H1 (cell line): ENCODE measurements at places on chromosomes 4 and X. TPM values are rescaled to one million over a fixed set of nuclear protein-coding genes. Genes with fewer than 3 reads are reported as not detected.

DNA sequence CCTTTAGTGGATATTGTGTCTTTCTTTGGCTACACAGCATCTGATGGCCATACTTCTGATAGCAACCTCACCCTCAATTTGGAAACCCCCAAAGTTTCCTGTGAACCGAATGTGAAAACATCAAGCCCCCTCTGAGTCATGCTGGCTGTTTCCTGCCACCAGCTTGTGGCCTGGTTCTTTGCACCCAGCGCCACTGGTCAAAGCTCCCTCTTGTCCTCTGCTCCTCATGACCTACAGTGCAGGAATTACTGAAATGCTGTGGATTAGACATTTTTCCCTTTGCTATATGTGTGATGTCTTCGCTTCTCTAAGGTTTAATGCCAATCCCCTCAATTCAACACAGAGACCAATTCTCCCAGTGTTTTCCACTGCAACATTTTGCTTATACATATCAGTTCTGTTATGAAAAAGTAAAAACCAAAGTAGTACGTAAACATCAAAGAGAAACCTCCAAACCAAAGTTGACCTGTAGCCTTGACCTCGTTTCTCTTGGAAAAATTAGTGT, 224.0 kb upstream of the TENM3 start:
- no peak overlapping the region for H3K4me3 ChIP-seq
- H3K4me1 ChIP-seq, result no peaks in the 10 kb centered on the region
- DNase-seq, result no peak
- no peak overlapping the region for H3K27ac ChIP-seq
- no peaks in the 10 kb centered on the region for H3K27me3 ChIP-seq

DNA sequence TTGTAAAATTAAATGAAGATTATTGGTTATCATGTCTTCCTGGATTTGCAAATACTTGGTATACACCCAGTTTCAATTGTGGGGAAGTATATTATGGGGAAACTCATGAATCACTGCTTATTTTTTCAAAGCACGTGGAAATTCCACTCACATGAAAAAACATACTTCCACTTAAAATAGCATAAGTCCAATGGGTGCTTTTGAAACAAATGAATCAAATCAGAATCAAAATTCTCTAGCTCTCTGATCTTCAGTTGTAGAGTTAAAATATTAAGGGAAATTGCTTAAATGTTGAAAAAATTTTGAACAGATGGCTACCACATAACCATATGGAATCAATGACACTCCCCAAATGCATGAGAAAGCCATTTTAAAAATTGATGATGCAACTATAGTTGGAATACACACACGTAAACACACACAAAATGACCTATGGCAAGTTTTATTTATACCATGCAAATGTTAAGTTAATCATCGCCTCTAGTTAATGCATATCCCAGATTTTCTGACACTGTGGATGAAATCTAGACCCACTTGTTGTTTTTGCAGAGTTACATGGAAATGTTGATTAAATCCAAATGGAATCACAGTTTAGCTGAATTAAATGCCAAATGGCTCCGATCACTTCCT, 93.2 kb downstream of the ARSF start:
- H3K27ac ChIP-seq, result no peak overlapping the region
- no peak overlapping the region for H3K4me3 ChIP-seq
- H3K4me1 ChIP-seq, result no peaks in the 10 kb centered on the region
- no peaks in the 10 kb centered on the region for H3K27me3 ChIP-seq

- no peaks in the 10 kb centered on the region for H3K36me3 ChIP-seq
- H3K4me3 ChIP-seq, result no peak overlapping the region
- DNase-seq, result no peak
- no peaks in the 10 kb centered on the region for H3K27me3 ChIP-seq
- H3K4me1 ChIP-seq, result no peaks in the 10 kb centered on the region
These were observed 36.9 kb downstream of the GPR174 start for GRCh38 chrX:79181401-79181800.

GRCh38 chrX:68203211-68203610, 230.1 kb downstream of the OPHN1 start:
- H3K4me1 ChIP-seq, result no peaks in the 10 kb centered on the region
- no peaks in the 10 kb centered on the region for H3K27me3 ChIP-seq
- no peak overlapping the region for H3K27ac ChIP-seq
- H3K4me3 ChIP-seq, result no peak overlapping the region
- DNase-seq, result no peak

- no peaks in the 10 kb centered on the region for H3K4me1 ChIP-seq
- no peaks in the 10 kb centered on the region for H3K36me3 ChIP-seq
- H3K27ac ChIP-seq, result no peak overlapping the region
- no peaks in the 10 kb centered on the region for H3K27me3 ChIP-seq
These were observed 3.5 kb downstream of the ENAM start for GRCh38 chr4:70632028-70632427.

GRCh38 chr4:106358899-106359298, 9.7 kb downstream of the GIMD1 start:
- no peaks in the 10 kb centered on the region for H3K36me3 ChIP-seq
- H3K4me3 ChIP-seq, result no peak overlapping the region

- 0 out of 2 replicates have a peak overlapping the region, but pooled peaks have one; percentile 7 for H3K27ac ChIP-seq
- H3K27me3 ChIP-seq, result no peaks in the 10 kb centered on the region
- DNase-seq, result peak; percentile 13
- H3K36me3 ChIP-seq, result no peaks in the 10 kb centered on the region
- H3K4me3 ChIP-seq, result no peak overlapping the region
These were observed 632.7 kb downstream of the RAPGEF2 start for GRCh38 chr4:159735281-159736207.

- no peaks in the 10 kb centered on the region for H3K4me1 ChIP-seq
- no peaks in the 10 kb centered on the region for H3K36me3 ChIP-seq
These were observed 29.0 kb downstream of the DDX60L start for GRCh38 chr4:168451331-168451730.

DNA sequence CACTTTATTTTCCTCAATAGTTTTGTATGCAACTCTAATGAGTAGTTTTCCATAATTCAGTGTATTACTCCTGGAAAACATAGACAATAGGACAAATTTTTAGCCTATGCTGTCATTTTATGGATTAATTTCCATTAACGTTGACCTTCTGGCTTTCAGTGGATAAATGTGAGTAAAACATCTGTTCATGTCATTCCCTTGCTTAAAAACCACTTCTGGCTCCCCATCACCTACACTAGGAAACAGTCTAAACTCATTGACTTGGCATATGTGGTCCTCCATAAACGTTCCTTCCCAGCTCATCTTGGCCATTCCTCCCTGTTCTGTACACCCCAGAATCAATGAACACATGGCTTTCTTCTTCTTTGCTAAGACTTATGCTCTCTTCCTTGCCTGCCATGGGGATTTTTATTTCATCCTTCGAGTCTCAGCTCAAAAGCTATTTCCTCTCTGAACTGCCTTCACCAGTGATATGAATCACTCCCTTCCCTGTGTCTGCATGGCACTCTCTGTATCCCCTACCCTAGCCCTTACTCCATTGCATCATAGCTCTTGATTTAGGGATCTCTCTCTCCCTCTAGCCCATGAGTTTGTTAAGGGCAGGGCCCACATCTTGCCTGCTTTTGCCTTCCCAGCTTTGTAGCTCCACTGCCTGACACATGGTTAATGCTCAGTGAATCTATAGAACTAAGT, 34.8 kb downstream of the DOCK11 start:
- H3K27ac ChIP-seq, result no peak overlapping the region
- H3K4me3 ChIP-seq, result no peak overlapping the region
- H3K4me1 ChIP-seq, result peaks cover 4% of the 10 kb centered on the region

DNA sequence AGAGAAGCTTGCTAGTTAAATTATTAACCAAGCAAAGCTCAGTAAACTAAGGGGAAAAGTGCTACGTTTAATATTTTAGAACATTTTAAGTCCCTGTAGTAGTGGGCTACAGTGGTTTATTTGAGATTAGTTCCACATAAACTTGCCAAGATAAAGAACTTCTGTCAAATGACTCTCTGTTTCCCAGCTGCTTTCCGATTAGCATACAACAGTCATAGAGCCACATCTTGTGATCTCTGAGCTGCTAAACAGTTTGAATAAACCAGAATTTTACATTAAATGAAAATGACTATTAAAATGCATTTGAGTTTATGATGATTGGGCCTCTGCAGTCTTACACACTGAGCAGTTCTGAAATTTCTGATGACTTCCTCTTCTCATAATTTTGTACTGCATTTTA, 568.5 kb downstream of the IQCM start:
- no peak overlapping the region for H3K4me3 ChIP-seq
- no peak for DNase-seq
- H3K4me1 ChIP-seq, result no peaks in the 10 kb centered on the region

DNA sequence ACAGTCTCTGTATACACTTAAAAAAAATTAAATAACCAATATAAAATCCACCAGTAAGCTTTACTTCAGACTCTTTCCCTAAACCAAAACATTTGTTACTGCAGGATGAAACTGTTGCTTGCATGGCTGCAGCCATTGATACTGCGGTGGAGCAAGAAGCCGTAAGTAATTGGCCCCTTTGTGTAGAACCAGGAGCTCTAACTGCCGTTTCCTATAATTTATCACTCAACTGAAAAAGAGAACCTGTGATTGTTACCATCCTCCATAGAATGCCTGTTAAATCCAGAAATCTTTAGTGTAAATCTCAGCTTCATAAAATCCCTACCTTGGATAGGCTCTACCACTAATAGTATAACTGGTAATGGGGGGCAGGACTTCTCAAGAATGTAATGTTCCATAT, 62.6 kb downstream of the KIF4A start:
- H3K36me3 ChIP-seq, result peaks cover 24% of the 10 kb centered on the region
- no peaks in the 10 kb centered on the region for H3K27me3 ChIP-seq
- H3K4me3 ChIP-seq, result no peak overlapping the region
- no peak for DNase-seq

DNA sequence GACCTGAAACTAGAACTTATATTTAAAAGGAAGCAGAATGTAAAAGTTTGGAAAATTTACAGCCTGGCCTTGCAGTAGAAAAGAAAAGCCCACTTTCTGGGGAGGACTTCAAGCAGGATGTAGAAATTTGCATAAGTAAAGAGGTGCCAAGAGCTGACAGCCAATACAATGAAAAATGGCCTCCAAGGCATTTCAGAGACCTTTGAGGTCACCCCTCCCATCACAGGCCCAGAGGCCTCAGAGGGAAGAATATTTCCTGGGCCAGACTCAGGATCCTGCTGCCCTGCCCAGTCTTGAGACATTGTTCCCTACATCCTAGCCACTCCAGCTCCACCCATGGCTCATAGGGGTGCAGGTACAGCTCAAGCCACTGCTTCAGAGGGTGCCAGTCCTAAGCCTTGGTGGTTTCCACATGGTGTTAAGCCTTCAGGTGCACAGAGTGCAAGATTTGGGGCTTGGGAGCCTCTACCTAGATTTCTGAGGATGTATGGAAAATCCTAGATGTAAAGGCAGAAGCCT, 518.9 kb upstream of the INTU start:
- peaks cover 3% of the 10 kb centered on the region; the same call in 1 of the 2 replicates for H3K4me1 ChIP-seq
- H3K27me3 ChIP-seq, result no peaks in the 10 kb centered on the region
- H3K27ac ChIP-seq, result no peak overlapping the region
- H3K4me3 ChIP-seq, result no peak overlapping the region
- no peaks in the 10 kb centered on the region for H3K36me3 ChIP-seq
- DNase-seq, result no peak

DNA sequence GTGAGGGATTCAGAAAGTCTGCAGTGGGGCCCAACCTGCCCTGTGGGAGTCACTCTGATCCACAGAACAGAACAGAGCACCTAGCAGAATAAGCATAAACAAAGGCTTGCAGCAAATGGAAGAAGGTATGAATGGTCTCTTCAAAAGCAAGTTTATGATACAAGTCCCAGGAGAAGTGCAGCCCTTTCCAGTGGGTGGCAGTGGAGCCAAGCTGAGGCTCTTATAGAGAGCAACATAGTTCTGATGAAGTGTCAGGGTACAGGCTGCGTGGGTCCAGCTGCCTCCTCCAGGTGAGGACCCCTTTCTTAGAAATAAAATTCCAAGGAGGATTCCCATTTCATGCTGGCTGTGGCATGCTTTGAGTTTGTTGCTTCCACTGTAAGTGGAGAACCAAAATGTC, 88.8 kb upstream of the PAK3 start:
- no peaks in the 10 kb centered on the region for H3K36me3 ChIP-seq
- H3K27ac ChIP-seq, result no peak overlapping the region
- H3K27me3 ChIP-seq, result no peaks in the 10 kb centered on the region
- no peak for DNase-seq

DNA sequence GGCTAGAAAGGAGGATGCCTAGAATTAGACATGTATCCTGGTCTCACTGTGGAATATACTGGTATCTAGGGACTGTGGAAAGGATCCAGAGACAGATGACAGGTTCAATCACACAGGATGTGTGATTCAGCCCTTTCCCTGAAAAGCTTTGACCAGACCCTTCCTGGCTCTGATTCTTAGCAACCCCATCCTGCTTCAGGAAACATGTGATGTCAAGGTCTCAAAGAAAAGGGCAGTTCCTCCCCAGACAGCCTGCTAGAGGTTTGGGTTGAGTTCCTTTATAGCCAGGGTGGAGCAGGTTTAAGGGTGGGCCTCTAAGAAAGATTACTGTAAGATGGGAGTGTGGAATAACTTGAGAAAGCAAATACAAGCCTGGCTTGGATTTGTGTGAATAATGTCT, 3.0 kb downstream of the BMP15 start:
- H3K27ac ChIP-seq, result no peak overlapping the region
- H3K4me1 ChIP-seq, result no peaks in the 10 kb centered on the region
- H3K36me3 ChIP-seq, result no peaks in the 10 kb centered on the region
- H3K4me3 ChIP-seq, result no peak overlapping the region
- DNase-seq, result no peak
- H3K27me3 ChIP-seq, result no peaks in the 10 kb centered on the region

GRCh38 chr4:86203176-86203575, 156.7 kb downstream of the MAPK10 start:
- H3K4me1 ChIP-seq, result no peaks in the 10 kb centered on the region
- no peak overlapping the region for H3K27ac ChIP-seq
- H3K27me3 ChIP-seq, result no peaks in the 10 kb centered on the region
- no peak for DNase-seq
- H3K36me3 ChIP-seq, result no peaks in the 10 kb centered on the region
- H3K4me3 ChIP-seq, result no peak overlapping the region

DNA sequence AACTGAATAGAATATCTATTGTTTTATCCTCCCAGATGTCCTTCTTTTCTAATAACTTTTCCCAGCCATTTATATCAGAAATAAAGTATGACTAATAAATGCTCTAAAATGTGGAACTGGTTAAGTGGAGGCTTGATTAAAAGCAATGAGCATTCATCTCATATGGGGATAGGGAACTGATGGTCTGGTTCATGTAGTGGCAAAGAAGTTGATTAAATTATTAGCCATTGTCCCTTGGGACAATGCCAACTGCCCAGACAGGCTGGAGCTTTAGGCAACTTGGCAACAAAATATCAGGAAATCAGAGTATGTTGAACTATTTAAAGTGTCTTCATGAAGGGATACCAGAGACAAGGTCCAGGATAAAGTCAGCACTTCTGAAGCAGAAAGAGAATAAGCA, 24.2 kb downstream of the TRO start:
- H3K4me1 ChIP-seq, result no peaks in the 10 kb centered on the region
- H3K27me3 ChIP-seq, result no peaks in the 10 kb centered on the region
- DNase-seq, result no peak
- no peaks in the 10 kb centered on the region for H3K36me3 ChIP-seq
- no peak overlapping the region for H3K4me3 ChIP-seq
- H3K27ac ChIP-seq, result no peak overlapping the region

- no peak overlapping the region for H3K27ac ChIP-seq
- H3K4me1 ChIP-seq, result peaks cover 9% of the 10 kb centered on the region
These were observed 225.5 kb upstream of the ANKRD50 start for GRCh38 chr4:124937993-124938392.

The DUX4 gene
- total RNA-seq, result not detected in 2 replicates

The METTL14 gene
- 52.8 and 57.3 TPM in 2 replicates for total RNA-seq

The DUSP9 gene
- 0.63 and 1.1 TPM in 2 replicates for total RNA-seq

The MOB1B gene
- total RNA-seq, result 31.1 and 33.5 TPM in 2 replicates

The FRMPD4 gene
- total RNA-seq, result 0.27 and 0.37 TPM in 2 replicates

The PPEF1 gene
- 0.30 and 0.34 TPM in 2 replicates for total RNA-seq

The GAGE12J gene
- not detected in 2 replicates for total RNA-seq

The SLC26A1 gene
- total RNA-seq, result not detected in 2 replicates

The LRBA gene
- total RNA-seq, result 77.2 and 83.2 TPM in 2 replicates

The FAM114A1 gene
- 11.5 and 12.0 TPM in 2 replicates for total RNA-seq
